ENCODE measurements at places on chromosomes 1 and 21. TPM values are rescaled to one million over a fixed set of nuclear protein-coding genes. Genes with fewer than 3 reads are reported as not detected.

DNA sequence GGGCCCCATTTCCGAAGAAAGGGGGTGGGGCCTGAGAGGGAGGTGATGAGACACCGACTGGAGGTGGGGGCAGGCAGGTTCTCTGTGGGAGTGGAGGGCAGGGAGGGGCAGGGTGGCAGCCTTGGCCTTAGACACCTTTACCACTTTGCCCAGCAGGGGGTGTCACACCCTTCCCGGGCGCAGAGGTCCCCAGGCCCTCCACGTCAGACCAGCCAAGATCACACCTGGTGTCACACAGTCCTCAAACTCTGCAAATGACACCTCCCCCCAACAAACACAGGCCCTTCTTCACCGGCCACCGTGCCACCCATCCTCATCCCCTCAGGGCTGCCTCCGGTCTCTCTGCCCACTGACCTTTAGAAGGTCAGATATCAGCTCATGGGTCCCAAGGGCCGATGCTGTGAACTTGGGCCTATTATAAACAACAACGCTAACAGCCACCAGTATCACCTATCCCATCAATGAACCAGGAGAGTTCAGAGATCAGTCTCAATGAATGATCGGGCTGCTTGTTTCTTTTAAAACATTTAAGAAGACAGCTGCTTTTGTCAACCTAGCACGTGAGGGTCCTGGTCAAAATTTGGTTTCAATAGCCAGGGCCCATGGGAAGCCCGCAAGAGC, 103.9 kb downstream of the CASZ1 start:
- no peaks in the 10 kb centered on the region for H3K36me3 ChIP-seq
- H3K4me3 ChIP-seq = no peak overlapping the region
- peak; percentile 57 for DNase-seq

RNU1-4 gene
- total RNA-seq = under 0.01 TPM

GNG4 gene
- 14.9 TPM for total RNA-seq

DNA sequence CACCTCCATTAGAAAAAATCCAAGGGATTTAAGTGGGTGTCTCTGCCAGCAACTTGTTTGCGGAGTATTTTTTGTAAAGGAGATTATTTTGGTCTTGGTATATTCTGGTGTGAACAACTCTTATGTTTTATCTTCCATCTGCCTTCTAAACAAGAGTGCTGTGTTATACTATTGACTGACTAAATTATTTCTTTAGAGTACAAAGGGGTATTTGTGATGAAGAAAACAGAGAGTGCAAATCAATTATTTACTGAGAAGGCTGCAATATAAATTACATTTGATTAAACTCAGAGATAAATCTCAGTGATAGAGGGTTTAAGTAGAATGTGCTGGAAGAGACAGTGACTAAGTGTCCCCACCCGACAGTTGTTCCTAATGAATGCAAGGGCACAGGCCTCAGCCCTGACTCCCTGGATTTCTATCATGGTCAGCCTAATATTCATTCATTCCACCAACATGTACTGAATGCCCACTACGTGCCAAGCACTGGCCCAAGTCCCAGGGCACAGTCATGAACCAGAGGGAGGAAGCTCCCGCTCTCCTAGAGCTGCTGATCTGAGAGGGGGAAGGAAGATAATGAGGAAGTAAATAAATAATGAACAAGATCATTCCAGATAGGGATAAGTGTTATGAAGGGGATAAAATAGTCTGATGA, 196.9 kb upstream of the C8B start:
- H3K27me3 ChIP-seq = no peaks in the 10 kb centered on the region
- DNase-seq = no peak
- no peaks in the 10 kb centered on the region for H3K36me3 ChIP-seq
- H3K4me3 ChIP-seq = no peak overlapping the region
- H3K4me1 ChIP-seq = peaks cover 4% of the 10 kb centered on the region

All from neural progenitor cell (in vitro differentiated cells).